Activated T-helper 2 cell treated with anti-CD3 and anti-CD28 coated beads, Interferon-gamma antibody, Interleukin-2, Interleukin-4, amounts not matched to agents 10 μg/mL and 5 μg/mL and 100 μg/mL, durations not matched to agents 14 hours and 24 hours and 36 hours (primary cell): ENCODE measurements at places on chromosomes 12 and 14. TPM values are rescaled to one million over a fixed set of nuclear protein-coding genes. Genes with fewer than 3 reads are reported as not detected.

- H3K36me3 ChIP-seq: peaks cover 48% of the 10 kb centered on the region
- no peak overlapping the region for H3K27ac ChIP-seq
- no peak overlapping the region for H3K4me3 ChIP-seq
- H3K27me3 ChIP-seq: no peaks in the 10 kb centered on the region
- peaks cover 38% of the 10 kb centered on the region for H3K4me1 ChIP-seq
These were observed 42.1 kb downstream of the ELK3 start for GRCh38 chr12:96236221-96236822.

DNA sequence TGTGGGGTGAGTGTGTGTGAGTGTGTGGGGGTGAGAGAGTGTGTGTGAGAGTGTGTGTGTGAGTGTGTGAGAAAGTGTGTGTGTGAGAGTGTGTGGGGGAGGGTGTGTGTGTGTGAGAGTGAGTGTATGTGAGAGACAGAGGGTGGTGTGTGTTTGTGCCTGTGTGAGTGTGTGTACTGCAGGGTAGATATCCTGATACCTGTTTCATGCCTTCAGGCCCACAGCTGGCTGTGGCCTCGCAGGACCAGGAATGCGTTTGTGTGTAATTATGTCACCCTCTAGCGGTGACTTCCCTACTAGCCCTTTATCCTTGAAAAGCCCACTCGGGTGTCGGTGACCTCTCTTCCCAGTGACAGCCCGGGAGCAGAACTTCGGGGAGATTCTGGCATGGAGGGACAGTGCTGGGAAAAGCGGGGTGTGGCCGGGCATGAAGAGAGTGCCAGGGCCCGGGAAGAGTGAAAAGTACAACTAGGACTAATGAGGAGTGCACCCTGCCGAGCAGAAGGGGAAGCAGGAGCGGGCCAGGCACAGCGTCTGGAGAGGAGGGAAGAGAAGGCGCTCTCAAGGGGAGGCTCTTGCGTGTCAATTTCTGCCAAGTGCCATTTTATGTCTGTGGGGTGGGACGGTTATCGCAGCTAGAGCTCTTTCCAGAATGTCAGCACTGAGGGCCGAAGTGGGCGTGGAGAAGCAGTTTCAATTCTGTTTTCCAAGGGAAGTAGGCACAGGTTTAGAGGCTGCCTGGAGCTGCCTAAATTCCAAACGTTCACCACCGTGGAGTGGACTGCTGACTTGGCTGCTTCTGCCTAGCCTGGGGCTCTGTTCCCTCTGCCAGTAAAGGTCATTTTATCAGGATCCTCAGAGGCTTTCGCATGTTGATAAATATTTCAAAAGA lies 11.0 kb upstream of the FBXL14 start:
- peak; percentile 48 for DNase-seq
- peaks cover 5% of the 10 kb centered on the region for H3K27me3 ChIP-seq

The KIF21A gene
- 35.0 and 35.6 TPM in 2 replicates for total RNA-seq

The SPIC gene
- not detected in 2 replicates for total RNA-seq

DNA sequence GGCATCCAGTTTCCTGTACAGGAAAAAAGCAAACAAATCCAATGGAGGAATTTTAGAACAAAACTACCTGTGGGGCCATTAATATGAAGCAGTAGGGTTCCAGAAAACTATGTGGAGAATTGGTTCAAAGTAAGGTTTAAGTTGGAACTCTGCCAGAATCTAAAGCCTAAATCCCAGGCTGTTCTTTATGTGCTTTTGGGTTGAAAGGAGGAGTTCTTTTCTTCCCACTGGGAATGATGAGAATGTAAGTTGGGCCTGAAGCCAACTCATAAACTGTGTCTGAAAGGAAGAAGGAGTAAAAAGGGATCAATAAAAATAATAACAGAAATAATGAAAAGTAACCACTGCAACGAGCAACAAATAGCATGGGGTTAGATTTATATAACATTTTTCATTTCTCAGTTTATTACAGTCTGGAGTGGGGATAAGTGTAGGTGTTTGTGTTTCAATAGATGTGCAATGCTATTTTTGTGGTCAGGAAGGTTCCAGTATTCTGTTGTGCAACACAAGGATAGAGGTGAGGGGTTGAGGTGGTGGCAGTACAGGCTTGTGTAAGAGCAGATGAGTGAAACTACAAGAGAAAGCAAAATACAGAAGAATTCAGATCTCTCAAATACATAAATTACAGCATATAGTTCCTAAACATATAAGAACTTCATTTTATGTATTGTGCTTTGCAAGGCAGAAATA lies 373.6 kb downstream of the EMP1 start:
- no peak for DNase-seq
- H3K27me3 ChIP-seq: no peaks in the 10 kb centered on the region
- H3K27ac ChIP-seq: no peak overlapping the region
- no peaks in the 10 kb centered on the region for H3K36me3 ChIP-seq
- H3K4me3 ChIP-seq: no peak overlapping the region

The PKP2 gene
- total RNA-seq: 0.11 TPM in 1 of 2 replicates, not detected in the other

DNA sequence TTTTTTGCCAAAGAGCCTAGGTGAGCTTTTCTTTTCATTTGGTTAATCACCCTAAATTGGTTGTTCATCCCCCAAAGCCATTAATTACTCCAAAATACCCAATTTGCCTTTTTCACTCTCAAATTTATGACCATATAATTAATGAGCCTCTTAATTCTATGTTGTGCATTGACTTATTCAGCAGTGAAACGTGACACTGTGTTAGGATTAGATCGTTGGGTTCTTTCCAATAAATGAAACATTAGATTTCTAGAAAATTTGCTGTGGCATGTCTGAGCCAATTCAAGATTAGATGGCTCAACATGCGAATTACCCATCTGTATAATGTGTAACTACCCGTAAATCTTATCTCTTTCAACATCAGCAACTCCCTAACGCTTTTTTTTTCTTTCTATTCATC lies 273.4 kb downstream of the BMP4 start:
- DNase-seq: no peak
- H3K27ac ChIP-seq: no peak overlapping the region
- no peaks in the 10 kb centered on the region for H3K36me3 ChIP-seq
- H3K4me1 ChIP-seq: no peaks in the 10 kb centered on the region
- no peaks in the 10 kb centered on the region for H3K27me3 ChIP-seq

GRCh38 chr12:122021193-122021821 lies 377 bp upstream of the BCL7A start:
- H3K4me3 ChIP-seq: peak overlapping the region; percentile 81
- H3K36me3 ChIP-seq: no peaks in the 10 kb centered on the region
- no peak for DNase-seq
- peaks cover 12% of the 10 kb centered on the region for H3K27me3 ChIP-seq
- H3K4me1 ChIP-seq: peaks cover 8% of the 10 kb centered on the region

DNA sequence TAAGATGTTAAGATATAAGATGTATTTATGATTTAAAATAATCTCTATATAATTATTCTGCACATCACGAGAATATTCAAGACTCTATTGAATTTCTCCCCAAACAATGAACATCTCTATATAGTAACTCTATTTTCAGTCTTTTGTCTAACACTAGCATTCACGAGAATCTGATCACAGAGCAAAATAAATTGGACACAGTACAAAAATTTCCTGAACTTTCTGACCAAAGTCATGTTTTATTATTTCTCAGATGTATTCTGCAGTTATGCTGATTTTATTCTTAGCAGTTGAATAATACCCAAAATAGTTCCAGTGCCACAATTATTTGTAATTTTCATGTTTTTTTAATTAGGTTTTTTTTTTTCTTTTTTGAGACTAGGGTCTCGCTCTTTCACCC lies 19.6 kb downstream of the EPS8 start:
- H3K4me1 ChIP-seq: peaks cover 4% of the 10 kb centered on the region
- peaks cover 3% of the 10 kb centered on the region for H3K27me3 ChIP-seq
- H3K27ac ChIP-seq: no peak overlapping the region
